Thoracic aorta (tissue), 2 donors: ENCODE measurements at places on chromosomes 1 and 21. TPM values are rescaled to one million over a fixed set of nuclear protein-coding genes. Genes with fewer than 3 reads are reported as not detected.

The KRTAP19-7 gene
- not detected for total RNA-seq

DNA sequence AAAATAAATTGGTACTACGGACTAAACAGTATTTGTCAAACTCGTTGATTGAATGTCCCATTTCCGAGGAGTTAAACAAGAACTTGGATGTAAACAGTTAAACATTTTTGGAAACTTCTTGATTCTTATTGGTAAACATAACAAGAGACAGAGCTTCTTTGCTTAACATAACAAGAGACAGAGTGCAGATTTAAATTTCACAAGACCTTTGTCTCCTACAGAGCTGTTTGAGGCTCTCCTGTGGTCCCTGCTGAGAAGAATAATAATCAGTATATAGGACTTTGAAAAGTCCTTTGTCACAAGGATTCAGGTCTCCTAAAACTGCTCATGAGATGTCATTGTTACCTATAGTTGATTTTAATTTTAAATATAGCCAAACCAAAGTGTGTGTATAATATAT, 170.6 kb upstream of the C21orf91 start:
- H3K27me3 ChIP-seq, result no peaks in the 10 kb centered on the region
- no peak overlapping the region for H3K27ac ChIP-seq
- no peaks in the 10 kb centered on the region for H3K36me3 ChIP-seq
- no peaks in the 10 kb centered on the region for H3K4me1 ChIP-seq
- no peak overlapping the region for H3K4me3 ChIP-seq

The IL19 gene
- not detected for total RNA-seq

GRCh38 chr21:36700971-36701755, 2.2 kb downstream of the SIM2 start:
- no peaks in the 10 kb centered on the region for H3K36me3 ChIP-seq
- no peak for DNase-seq
- H3K27me3 ChIP-seq, result peaks cover 30% of the 10 kb centered on the region

The SPRR2G gene
- not detected for total RNA-seq

The NECTIN4 gene
- 0.14 TPM for total RNA-seq

The KCNK1 gene
- 8.5 TPM for total RNA-seq
